ENCODE measurements at places on chromosomes 5 and 9. TPM values are rescaled to one million over a fixed set of nuclear protein-coding genes. Genes with fewer than 3 reads are reported as not detected.

GRCh38 chr5:167684251-167684650 lies 607.2 kb upstream of the WWC1 start:
- no peak for DNase-seq

GRCh38 chr5:23139338-23140171 lies 286.4 kb upstream of the CDH12 start:
- DNase-seq: no peak

Gene SLC6A3
- total RNA-seq: 0.67 TPM

Gene HSDL2
- total RNA-seq: 54.8 TPM

Gene GRIA1
- total RNA-seq: 0.89 TPM

Gene TSLP
- 0.33 TPM for total RNA-seq

Gene S1PR3
- 5.7 TPM for total RNA-seq

DNA sequence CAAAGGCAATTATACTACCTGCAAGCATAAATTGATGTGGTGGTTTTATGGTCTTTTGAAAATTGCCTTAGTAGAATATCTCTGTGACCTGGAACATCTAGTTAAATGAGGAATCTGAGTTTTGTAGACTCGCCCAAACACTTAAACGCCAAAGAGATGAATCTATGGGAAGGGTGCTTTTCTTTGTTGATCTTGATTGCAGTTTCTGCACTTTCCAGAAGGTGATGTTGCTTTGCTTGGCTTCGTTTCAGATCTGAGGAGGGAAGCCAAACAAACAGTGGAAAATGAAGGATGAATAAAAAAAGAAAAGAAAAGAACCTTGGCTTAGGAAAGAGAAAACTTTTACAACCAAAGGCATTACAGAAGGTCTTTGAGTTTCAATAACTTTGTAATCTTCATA lies 1021.2 kb downstream of the NR2F1-AS1 start:
- no peak for DNase-seq

Gene SLC28A3
- not detected for total RNA-seq

GRCh38 chr9:5468850-5469249 lies 18.5 kb downstream of the CD274 start:
- no peak for DNase-seq

DNA sequence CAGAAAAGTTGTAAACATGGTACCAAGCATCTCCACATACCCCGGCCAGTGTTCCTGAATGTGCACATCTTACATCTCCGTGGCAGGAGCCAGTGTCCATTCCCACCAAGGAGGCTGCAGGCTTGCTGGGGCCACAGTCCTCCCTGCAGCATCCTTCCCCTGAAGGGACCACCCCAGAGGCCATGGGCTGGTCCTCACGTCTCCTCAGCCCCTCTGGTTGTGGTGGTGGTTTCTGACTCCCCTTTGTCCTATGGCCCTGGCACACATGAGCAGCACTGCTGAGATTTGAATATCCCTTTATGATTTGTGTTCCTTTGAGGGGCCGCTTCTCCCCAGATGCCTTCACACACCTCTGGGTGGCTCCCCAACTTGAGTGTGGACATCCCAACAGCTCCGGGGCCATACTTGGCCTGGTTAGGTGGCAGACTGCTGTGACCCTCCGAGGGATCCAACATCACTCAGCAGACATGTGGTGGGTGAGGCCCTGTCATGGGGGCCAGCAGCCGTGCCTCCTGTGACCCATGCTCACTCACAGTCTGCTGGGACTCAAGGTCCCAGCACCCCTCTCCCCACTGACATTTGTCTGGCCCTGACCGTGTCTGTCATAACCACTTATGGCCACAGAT lies 14.3 kb downstream of the PHF2 start:
- no peak for DNase-seq

Gene RFESD
- 0.63 TPM for total RNA-seq

Gene ANKRD20A1
- total RNA-seq: 4.2 TPM

- no peak for DNase-seq
Observed at GRCh38 chr5:136057401-136058038, 28.7 kb downstream of the TGFBI start.

Gene SPATA31C1
- total RNA-seq: not detected

Gene ARAP3
- 5.4 TPM for total RNA-seq

GRCh38 chr5:17305017-17305416 lies 87.6 kb downstream of the BASP1 start:
- DNase-seq: no peak

GRCh38 chr5:16975950-16976624 lies 40.0 kb upstream of the MYO10 start:
- no peak for DNase-seq

- DNase-seq: no peak
Observed at GRCh38 chr9:113389451-113389850, 11.6 kb downstream of the ALAD start.

Gene PLAA
- total RNA-seq: 25.7 TPM

Gene ADAMTS19
- total RNA-seq: not detected

Gene CBY3
- 0.67 TPM for total RNA-seq

Gene CAMK4
- 1.5 TPM for total RNA-seq

Gene ACOT12
- not detected for total RNA-seq
